WERI-Rb-1 (cell line): ENCODE measurements at places on chromosomes 7 and 10.

- no peak for DNase-seq
Measured at GRCh38 chr10:1346201-1346600, 290.0 kb downstream of the WDR37 start.

- DNase-seq = no peak
Measured at GRCh38 chr10:22454634-22455033, 109.3 kb downstream of the SPAG6 start.

GRCh38 chr7:21426286-21427181 is 1.3 kb upstream of the SP4 start:
- no peak for DNase-seq

DNA sequence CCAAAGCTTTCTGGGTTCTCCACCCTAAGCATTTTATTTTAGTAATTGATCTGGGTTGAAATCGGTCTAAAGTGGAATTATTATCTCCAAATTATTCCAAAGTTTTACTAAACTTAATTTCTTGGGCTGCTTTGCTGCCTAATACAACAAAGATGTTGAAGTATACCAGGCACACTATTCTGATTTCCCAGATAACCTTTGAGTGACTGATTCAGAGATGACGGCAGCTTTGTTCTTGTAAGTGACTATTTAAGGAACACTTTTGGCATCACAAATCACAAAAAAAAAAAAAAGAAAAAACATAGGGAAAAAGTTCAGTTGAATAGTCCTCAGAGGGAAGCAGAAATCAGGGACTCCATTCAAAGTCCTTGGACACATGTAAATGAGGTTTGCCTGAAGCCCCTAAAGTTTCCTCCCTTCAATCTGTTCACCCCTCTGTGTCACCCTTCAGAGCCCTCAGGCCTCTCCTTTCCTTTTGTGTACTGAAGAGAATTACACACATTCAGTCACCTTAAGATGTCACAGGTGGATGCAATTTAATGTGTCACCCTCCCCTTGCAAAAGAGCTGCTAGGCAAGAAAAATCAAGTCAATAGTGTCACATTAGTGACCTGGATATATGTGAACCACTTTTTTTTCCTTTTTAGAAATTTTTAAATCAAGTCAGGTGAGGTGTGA is 81.5 kb downstream of the RTKN2 start:
- no peak for DNase-seq

DNA sequence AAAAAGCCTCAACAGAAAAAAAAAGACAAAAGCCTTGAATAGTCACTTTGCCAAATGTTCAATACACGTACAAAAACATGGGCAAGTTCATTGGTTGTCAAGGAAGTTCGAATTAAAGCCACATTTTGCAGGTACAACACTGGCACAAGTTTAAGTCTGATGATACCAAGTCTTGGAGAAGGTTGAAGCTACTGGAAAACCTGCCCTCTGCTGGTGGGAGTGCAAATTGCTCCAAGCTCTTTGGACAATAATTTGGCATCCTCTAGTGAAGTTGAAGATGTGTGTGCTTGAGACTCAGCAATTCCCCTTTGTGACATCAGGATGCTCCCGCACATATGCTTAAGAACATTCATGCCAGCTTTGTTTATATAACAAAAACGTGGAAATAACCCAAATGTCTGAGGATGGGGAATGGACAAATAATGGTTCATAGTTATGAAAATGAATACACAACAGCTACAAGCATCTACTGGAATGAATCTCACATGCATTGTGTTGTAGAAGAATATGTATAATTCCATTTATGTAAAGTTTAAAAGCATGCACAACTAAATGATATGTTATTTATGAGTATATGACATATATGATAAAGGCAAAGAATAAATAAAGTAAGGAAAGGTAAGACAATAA is 120.0 kb upstream of the PLPP4 start:
- DNase-seq = peak; percentile 63

DNA sequence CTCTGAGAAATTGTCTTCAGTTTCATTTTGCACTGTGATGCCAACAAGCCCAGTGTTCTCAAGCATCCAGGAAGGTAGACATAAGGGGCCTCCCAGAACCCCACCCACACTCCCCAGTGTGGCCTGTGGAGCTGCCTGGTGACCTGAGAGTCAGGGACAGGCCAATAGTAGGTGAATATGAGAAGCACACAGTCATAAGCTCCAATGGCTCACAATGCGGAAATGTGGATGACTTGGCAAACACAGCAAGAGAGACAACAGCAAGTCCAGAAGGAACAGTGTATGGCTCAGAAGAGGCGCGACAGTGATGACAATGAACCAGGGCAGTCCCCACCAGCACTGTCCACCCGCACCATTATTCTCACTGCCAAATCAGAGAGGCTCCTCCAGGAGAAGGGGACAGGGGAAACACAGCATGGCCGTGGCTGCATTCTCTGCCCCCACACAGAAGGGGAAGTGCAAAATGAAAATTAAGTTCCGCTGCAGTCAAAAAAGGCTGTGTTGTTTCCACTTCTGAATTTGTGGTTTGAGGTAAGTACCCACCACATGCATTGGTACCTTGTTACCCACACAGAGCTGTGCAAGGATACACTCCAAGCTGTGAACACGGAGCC is 419.8 kb downstream of the GRID1 start:
- DNase-seq = no peak

DNA sequence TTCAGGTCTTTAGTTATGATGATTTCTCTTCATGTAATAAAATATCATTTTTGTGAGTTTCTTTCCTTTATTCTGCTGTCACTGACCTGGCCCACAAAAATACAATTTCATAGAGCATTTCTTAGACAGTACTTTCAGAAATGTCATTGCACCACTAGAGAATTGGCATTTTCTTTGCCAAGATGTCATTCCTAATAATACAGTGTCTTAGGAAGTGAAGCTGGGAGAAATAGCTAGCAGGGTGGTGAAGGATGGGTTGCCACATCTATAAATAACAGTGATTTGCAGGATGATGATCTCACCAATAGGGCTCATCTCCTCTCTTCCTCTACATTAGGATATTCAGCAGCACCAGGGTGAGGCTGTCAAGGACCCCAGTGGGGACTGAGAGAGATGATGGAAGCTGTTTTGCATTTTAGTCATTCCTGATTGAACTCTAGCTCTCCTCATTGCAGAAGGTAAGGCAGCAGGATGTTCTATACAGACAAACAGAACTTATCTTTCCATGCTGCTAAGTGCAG is 452.1 kb downstream of the NXPH1 start:
- DNase-seq = no peak

- no peak for DNase-seq
Measured at GRCh38 chr10:18566177-18566576, 85.2 kb downstream of the NSUN6 start.

DNA sequence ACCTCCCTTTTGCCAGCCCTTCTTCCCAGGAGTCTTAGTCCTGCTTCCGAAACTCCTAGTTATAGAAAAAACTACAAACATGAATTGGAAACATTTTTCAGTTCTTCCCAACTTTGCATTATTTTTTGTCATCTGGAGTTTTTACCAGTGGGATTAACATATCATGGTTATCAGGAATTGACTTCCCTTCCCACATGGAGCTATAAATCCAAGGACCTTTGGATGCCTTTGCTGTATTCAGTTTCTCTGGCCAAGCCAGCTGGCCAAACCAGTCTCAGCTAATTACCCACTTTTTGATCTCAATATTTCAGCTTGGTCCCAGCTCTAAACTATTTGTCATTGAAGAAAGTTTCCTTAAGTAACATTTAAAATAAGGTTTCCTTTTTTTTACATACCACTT is 570.6 kb downstream of the SORCS1 start:
- no peak for DNase-seq

DNA sequence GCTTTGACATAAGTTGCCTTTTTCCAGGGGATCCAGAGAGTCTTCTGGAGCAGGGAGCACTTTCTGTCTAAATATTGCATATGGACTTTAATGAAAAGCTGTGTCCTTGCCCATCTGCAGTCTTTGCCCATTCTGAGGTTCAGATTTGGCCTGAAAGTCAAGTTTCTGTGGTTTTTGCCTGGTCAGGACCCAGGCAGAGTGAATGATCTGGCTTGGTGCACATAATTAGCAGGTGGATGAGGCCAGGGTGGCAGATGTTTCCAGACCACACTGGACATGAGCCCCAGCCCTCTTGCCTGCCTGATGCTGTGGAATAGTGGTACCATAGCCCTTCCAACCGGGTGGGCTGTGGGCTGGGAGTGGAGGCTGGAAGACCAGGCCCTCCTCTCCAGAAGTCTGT is 11.0 kb downstream of the HECW1 start:
- no peak for DNase-seq

DNA sequence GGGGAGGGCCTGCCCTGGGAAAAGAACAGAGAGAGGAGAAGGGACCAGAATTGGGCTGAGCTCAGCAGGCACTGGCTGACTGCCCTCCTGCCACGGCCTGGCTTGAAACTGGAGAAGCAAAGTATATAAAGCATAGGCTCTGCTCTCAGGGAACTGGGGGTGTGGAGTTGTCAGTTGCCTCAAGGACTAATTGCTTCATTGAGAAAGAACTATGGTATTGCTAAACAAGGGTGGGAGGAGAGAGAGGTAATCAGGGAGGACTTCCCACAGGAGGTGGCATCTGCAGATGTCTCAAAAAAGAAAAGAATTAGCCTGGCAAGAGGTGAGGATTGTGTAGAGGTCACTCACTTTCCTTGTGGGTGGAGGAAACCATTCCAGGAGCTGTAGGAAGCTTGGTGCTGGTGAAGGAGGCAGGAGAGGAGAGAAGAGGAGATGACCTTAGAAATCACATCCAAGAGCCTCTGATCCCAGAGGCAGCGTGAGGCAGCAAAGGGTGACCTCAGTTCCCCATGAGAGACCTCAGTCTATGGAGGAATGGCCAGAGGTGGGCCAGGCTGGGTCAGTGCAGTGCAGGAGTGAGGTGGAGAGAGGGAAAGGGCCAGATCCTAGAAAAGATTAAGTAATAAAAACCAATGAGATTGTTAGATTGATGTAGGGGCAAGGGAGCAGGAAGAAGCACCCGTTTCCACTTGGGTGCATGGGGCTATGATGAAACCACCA is 2.4 kb downstream of the PILRB start:
- DNase-seq = no peak

DNA sequence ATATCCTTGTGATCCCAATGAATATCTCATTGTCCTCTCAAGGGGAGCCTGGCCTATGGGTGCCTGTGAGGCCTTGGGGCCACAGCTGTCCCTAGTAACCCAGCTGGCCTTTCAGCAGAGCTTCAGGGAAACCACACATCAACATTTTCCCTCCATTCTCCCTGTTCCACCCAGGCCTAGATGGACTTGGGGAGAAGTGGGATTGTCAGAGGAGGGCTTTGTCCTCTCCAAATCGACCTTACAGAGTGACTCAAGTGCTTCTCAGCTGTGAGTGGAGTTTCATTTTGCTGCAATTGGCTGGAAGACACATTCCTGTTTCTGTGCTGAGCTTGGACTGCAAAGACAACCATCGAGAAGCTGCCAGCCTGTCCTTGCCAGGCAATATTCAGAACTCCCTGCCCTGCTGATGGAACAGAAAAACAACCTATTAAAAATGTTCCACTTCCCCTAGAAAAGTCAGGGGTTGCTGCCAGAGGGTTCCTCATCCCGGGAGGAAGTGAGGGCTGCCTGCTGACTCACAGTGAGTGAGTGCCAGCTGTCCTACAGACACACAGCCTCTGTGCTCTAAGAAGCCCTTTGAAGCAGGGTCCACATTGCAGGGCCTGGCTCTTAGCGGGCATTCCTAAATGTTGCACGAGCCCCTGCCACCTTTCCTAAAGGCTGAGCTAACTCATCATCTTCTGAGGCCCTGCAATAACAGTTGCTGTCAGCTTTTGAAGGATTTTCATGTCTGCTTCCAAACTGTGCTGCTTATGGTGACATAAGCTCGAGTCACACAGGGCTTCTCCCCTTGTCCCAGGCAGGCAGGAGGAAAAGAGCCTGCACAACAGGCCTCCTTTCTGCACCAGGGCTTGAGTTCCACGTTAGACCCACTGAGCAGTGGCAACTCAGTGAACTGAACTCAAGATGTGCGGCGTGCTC is 20.5 kb downstream of the STRA8 start:
- no peak for DNase-seq

- DNase-seq = no peak
Measured at GRCh38 chr7:93945756-93946535, 24.4 kb downstream of the GNG11 start.

GRCh38 chr7:134705716-134706115 is 59.1 kb downstream of the BPGM start:
- no peak for DNase-seq

GRCh38 chr7:121621937-121622336 is 225.8 kb upstream of the FAM3C start:
- DNase-seq = no peak

DNA sequence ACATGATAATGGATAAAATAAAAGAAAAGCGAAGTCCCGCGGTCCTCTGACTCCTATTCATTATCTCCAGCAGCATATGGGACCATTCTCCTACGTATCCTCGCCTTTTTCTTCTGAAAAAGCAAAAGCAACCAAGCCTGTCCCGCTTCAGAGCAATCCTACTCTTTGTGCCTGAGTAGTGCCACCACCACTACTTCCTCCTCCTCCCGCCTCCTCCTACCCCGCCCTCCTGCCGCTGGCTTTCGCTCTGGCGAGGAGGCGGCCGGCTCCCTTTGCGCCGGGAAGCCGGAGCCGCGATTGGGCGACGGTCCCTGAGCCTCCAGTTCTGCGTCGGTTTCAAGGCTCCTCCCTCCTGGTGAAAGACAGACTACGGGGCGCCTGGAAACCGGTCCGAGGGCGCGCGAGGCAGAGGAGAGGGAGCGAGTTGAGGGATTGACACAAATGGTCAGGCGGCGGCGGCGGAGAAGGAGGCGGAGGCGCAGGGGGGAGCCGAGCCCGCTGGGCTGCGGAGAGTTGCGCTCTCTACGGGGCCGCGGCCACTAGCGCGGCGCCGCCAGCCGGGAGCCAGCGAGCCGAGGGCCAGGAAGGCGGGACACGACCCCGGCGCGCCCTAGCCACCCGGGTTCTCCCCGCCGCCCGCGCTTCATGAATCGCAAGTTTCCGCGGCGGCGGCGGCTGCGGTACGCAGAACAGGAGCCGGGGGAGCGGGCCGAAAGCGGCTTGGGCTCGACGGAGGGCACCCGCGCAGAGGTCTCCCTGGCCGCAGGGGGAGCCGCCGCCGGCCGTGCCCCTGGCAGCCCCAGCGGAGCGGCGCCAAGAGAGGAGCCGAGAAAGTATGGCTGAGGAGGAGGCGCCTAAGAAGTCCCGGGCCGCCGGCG is at the start of gene FZD1:
Gene FZD1, plus strand, starts transcription at position 388 of the 878 bp plus-strand sequence. Its CDS starts 448 bp downstream, at position 836.
- DNase-seq = peak; percentile 98

- DNase-seq = no peak
Measured at GRCh38 chr10:83886871-83887270, 252.4 kb upstream of the GHITM start.
